ENCODE measurements at places on chromosomes 6 and 20. TPM values are rescaled to one million over a fixed set of nuclear protein-coding genes. Genes with fewer than 3 reads are reported as not detected.

The TMEM74B gene
- total RNA-seq, result 7.1 TPM

The LKAAEAR1 gene
- 0.82 TPM for total RNA-seq

The SYCP2L gene
- 3.2 TPM for total RNA-seq

The SMIM8 gene
- total RNA-seq, result 31.7 TPM

The NKAIN4 gene
- 24.6 TPM for total RNA-seq

The CDH22 gene
- total RNA-seq, result 0.93 TPM

The POPDC3 gene
- total RNA-seq, result 5.4 TPM

The SIRPA gene
- total RNA-seq, result 22.3 TPM

The PLTP gene
- total RNA-seq, result 58.0 TPM

The BPI gene
- total RNA-seq, result 2.4 TPM

The PGC gene
- total RNA-seq, result not detected

The CLDN20 gene
- total RNA-seq, result not detected

The SDCBP2 gene
- total RNA-seq, result 2.7 TPM

The RSPH3 gene
- total RNA-seq, result 13.4 TPM

The FAM217A gene
- not detected for total RNA-seq

The MROH8 gene
- total RNA-seq, result 8.4 TPM

The GPR63 gene
- total RNA-seq, result 5.6 TPM

The NKAIN2 gene
- 6.4 TPM for total RNA-seq

The DCDC2 gene
- total RNA-seq, result 5.9 TPM

The OR2B6 gene
- total RNA-seq, result not detected

The TRIM31 gene
- not detected for total RNA-seq

The ADGB gene
- total RNA-seq, result 3.1 TPM

The SLC17A2 gene
- total RNA-seq, result not detected

The BPIFA1 gene
- total RNA-seq, result not detected

The IRF4 gene
- total RNA-seq, result 7.6 TPM

The MTO1 gene
- 39.6 TPM for total RNA-seq

The CTAGE9 gene
- total RNA-seq, result not detected

The AKAP12 gene
- total RNA-seq, result 228 TPM

The EBF4 gene
- 16.9 TPM for total RNA-seq

The FAM217B gene
- 14.7 TPM for total RNA-seq

The DDX43 gene
- 0.27 TPM for total RNA-seq

The ESR1 gene
- total RNA-seq, result 0.60 TPM

The PXDC1 gene
- 22.0 TPM for total RNA-seq
